ENCODE measurements at places on chromosomes 2 and 18. TPM values are rescaled to one million over a fixed set of nuclear protein-coding genes. Genes with fewer than 3 reads are reported as not detected.

GRCh38 chr18:34604591-34604990, 105.5 kb upstream of the DTNA start:
- H3K27me3 ChIP-seq: no peaks in the 10 kb centered on the region
- no peak overlapping the region for H3K27ac ChIP-seq
- peaks cover 4% of the 10 kb centered on the region for H3K4me1 ChIP-seq
- H3K36me3 ChIP-seq: no peaks in the 10 kb centered on the region
- DNase-seq: no peak

ABCB11 gene
- total RNA-seq: not detected

GPR55 gene
- total RNA-seq: not detected

DNA sequence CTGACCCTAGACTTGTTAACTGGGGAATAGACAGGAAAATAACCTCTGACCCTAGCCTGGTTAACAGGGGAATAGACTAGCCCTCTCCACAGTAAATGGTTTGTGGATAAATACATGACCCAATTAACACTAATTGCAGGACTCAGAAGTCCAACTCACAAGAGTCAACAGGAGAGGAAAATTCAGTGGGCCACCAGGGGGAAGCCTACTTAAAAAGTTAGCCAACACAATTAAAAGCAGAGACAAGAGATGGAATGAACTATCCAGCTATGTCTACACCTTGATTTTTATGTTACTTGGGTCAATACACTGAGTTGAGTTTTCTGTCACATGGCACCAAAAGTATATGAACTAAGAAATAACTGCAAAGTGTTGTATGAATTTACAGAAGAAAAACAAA, 158.8 kb upstream of the SLC39A10 start:
- peaks cover 6% of the 10 kb centered on the region for H3K27me3 ChIP-seq
- no peaks in the 10 kb centered on the region for H3K36me3 ChIP-seq
- no peak overlapping the region for H3K27ac ChIP-seq
- DNase-seq: no peak
